ENCODE measurements at places on chromosomes 16 and 17.

DNA sequence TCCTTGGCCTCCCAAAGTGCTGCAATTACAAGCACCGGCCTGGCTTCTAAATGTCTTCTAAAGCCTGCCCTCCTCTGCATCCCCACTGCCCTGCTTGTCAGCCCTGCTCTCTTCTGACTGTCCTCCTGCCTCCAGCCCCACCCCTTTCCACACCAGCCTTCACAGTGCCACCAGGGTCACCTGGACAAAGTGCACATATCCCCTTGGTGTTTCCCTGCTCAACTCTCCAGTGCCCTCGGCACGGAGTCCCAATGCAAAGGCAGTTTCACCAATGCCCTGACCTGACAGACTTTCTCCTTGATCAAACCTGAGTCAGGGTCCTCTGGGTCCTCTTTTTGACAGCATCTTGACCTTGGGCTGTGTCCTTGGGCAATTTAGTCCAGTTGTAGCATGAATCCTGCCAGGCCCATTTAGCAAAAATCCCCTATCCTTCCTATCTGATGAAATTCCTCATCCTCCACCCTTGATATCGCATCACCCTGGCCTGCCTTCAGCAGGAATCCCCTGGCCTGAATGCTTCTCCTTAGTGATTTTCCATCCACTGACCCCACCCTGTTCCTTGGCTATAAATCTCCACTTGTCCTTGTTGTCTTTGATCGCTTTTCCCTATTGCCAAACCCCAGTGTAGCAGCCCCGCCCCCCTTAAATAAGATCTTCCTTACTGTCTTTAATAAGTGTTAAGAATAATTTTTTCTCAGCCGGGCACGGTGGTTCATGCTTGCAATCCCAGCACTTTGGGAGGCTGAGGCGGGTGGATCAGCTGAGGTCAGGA is 42.7 kb upstream of the ETV4 start:
- DNase-seq = no peak

DNA sequence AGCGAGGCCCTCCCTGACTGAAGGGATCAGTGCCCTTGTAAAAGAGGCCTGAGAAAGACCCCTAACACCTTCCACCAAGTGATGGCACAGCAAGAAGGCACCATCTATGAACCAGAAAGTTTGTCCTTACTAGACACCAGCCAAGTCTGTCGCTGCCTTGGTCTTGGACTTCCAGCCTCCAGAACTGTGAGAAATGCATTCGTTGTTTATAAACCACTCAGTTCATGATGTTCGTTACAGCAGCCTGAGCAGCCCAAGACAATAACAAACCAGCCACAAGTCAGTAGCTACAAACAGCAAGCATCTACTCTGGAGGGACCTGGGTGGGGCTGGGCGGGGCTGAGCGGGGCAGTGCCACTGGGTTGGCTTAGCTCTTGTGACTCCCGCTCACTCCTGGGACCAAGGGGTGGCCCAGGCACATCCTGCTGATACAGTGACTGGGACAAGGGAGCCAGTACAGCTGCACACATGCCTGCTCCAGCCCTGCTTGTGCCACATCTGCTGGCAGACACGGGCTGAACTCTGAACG is 234.9 kb downstream of the IRF8 start:
- DNase-seq = no peak

DNA sequence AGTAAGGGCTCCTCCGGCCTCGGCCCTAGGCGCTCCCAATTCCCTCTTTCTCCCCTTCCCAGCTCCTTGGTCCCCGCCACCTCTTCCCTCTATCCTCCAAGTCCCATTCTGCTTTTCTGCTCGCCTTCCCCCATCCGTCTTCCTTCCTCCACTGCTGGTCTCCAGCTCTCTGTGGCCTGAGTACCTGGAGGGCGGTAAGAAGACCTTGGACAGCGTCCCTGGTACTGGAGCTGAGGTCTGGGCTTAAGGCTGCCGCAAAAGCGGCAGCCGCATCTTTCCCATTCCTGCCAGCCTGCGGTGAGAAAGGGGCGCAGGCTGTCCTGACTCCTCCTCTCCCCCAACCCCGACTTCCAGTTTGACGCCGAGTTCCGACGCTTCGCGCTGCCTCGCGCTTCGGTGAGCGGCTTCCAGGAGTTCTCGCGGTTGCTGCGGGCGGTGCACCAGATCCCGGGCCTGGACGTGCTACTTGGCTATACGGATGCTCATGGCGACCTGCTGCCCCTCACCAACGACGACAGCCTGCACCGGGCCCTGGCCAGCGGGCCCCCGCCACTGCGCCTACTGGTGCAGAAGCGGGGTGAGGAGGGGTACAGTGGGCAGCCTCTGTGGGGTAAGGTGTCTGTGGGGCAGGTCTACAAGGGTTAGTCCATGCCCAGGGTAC is 471 bp downstream of the PARD6A start:
- DNase-seq = no peak

GRCh38 chr16:63461248-63461841 is 1425.1 kb upstream of the CDH8 start:
- no peak for DNase-seq

GRCh38 chr17:58947824-58948223 is 158.9 kb downstream of the TRIM37 start:
- DNase-seq = no peak

Measured in ascending aorta (tissue), 2 donors.